ENCODE measurements at places on chromosomes 2 and 18.

DNA sequence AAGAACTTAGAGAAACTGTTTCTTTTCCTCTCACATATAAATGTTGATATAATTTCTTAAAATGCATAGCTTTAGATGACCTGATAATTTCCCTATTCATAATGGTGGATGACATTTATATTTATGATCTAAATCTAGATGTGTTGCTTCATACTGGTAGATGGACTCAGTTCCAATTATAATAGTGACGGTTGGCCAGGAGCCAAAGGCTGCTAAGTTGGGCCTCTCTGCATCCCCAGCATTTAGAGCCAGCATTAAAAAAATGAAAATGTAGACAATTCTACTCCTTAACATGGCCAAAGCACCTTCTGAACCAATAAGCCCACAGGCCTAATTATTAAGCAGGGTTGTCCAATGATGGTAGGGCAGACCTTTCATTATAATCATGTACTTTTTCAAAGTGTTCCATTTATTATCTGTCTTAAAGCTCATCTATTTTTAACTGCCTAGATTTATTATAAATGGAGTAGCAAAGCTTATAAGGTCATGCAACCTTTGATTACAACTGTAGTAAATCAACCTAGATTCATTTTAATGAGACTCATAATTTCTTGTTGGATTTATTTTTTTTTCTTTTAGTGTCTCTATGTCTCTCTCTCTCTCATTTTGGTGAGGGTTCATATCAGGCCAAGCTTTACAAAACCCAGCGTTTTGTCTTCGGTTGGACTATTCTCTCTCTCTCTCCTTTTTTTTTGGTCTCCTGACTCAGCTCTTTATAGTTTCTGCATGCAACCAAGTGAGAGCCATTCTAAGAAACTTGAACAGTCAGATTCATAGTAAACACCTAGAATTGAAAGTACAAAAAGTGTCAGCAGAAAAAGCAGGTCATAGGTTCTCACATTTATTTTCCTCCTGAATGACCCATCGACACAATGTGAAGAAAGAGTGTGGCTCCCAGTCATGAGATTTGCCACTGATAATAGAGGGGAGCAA is 2016.1 kb upstream of the PIK3C3 start:
- DNase-seq: no peak

DNA sequence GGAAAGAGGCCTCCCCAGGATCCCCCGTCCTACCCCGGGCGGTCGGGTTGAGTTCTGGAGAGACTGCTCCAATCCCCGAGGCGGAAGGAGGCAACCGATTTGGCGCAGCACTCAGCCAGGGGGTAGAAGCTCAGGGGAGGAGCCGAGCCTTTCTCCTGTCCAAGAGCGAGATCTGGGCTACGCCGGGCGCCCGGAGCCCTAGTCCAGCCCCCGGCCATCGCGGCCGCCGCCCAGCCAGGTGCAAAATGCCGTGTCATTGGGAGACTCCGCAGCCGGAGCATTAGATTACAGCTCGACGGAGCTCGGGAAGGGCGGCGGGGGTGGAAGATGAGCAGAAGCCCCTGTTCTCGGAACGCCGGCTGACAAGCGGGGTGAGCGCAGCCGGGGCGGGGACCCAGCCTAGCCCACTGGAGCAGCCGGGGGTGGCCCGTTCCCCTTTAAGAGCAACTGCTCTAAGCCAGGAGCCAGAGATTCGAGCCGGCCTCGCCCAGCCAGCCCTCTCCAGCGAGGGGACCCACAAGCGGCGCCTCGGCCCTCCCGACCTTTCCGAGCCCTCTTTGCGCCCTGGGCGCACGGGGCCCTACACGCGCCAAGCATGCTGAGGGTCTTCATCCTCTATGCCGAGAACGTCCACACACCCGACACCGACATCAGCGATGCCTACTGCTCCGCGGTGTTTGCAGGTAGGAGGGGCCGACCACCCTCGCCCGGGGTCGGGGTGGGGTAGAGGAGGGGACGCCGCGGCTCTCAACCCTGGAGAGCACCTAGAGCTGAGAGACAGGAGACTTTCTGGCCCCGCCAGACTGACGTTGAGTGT is at the start of gene DYSF:
TSS of gene DYSF (plus strand) at position 158 of the 817 bp plus-strand sequence.
- no peak for DNase-seq

DNA sequence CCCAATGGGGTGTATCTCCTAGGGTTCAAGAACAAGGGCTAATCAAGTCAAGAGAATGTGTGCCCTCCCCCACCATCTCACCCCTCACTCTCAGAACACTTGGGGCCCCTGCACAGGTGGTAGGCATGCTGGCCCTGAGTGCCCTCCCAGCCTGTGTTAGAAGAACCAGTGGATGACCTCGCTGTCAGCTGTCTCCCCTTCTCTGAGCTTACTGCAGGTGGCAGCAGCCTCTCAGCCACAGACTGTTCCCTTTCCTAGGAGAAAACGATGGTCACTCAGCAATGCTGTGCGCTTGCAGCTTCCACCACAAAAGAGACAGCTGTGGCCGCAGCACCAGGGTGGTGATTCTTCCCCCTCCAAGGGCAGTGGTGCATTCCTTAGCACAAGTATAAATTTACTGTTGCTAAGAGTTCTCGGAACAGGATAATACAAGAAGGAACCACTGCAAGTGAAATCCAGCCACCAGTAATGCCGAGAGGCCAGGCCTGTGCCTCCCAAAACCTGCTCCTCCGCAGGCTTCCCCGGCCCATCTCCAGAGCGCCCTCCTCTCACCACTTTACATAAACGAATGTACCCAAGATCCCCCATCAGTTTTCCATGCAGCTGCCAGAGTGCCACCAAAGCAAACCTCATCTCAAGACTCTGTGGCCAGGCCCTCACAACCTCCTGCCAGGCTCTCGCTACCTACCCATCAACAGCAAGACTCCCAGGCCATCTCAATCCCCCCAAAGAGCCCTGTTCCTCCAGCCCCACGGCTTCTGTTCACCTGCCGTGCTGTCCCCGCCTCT is 935 bp upstream of the RAMP1 start:
- DNase-seq: peak; percentile 6

- DNase-seq: no peak
Measured at GRCh38 chr2:164589522-164589921, 31.8 kb downstream of the GRB14 start.

DNA sequence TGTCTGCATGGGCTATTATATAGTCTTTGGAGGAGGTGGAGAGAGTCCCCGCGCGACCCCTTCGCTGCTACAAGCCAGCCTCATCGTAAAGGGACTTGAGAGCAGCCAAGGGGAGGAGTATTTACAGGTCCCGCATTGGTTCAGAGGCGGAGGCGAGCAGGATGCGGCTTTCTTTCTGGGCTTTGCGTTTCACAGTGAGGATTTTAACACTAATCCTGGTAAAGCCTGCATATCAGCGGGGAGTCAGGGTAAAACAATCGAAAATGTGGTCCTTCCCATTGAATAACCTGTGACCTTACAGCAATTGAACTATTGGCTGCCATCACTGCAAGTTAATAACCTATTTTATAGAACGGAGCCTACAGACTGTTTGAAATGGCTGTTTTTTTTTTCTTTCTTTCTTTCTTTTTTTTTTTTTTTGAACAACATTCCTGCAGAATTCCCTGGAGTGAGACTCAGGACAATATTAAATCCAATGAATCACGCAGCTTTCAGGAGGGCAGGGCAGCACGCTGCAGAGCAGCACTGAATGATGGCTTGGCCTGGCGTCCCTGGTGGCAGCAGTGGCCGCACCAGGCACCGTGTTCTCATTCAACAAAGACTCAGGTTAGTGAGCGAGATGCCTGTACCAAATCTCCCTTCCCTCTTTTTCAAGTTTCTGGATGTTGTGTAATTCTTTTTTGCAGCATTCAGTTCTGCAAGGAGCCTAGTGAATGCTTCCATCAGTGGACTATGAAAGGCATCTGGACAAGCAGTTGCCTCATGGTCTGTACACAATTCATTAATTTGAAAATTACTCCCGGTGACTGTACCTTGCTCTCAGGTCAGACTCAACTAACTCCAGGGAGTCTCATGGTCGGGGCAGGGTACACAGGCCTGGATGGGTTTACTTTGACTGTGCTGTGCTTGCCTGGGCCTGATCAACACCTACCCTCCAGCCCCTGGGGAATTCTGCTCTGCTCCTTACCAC is 19.8 kb downstream of the SMIM21 start:
- DNase-seq: no peak

GRCh38 chr2:131557558-131558321 is 30.1 kb downstream of the CCDC74A start:
- no peak for DNase-seq

DNA sequence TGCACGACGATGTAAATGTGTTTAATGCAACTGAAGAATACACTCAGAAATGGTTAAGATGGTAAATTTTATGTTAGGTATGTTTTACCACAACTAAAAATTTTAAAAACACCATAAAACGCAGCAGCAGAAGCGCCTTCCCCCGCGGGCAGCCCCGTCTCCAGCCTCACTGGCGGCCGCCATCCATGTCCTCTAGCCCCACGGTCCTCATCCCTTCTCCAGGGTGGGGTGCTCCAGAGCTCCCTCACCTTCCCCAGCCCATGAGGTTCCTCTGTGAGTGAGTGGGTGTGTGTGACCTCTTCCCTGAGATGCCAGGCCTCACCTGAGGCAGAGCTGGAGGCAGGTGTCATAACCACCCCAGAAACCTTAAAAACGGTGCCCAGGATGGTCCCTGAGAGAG is 17.0 kb downstream of the INHBB start:
- no peak for DNase-seq

GRCh38 chr2:33573657-33574056 is 25.4 kb downstream of the FAM98A start:
- DNase-seq: no peak

Measured in stimulated activated naive CD4-positive, alpha-beta T cell treated with Interleukin-2 at 50 U/mL for 16 hours (primary cell).